ENCODE measurements at places on chromosomes 3 and 15.

DNA sequence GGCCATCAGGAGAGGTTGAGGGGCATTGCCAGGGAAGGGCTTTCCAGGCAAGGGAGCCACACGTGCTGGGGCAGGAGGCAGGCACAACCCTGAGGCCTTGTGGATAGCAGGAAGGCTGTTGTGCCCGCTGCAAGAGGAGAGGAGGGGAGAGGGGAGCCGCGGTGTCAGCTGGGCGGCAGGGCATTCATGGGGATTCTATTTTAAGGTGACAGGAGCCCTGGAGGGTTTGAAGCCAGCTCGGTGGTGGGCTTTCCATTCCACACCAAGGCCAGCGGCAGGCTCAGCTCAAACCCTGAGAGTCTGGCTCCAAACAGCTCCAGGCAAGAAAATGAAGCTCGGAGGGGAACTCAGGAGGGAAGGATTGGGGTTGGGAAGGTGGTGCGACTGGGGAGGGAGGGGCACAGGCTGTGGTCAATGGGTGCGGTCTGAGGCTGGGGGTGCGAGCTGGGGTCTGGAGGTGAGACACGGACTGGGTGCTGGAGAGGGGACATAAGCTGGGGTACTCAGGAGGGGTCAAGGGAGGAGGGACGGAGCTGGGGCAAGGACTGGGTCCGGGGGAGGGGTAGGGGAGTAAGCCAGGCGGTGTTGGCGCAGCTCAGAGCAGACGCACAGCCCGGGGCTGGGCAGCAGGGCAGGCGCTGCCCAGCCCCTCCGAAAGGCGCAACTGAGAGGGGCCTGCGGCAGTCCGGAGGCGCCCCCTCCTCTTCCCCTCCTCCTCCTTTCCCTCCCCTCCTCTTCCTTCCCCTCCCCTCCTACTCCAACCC is 43.4 kb downstream of the TPRA1 start:
- DNase-seq = no peak

GRCh38 chr3:77283108-77283507 is 243.2 kb downstream of the ROBO2 start:
- DNase-seq = no peak

- no peak for DNase-seq
Observed at GRCh38 chr3:157128771-157129681, 30.9 kb downstream of the CCNL1 start.

DNA sequence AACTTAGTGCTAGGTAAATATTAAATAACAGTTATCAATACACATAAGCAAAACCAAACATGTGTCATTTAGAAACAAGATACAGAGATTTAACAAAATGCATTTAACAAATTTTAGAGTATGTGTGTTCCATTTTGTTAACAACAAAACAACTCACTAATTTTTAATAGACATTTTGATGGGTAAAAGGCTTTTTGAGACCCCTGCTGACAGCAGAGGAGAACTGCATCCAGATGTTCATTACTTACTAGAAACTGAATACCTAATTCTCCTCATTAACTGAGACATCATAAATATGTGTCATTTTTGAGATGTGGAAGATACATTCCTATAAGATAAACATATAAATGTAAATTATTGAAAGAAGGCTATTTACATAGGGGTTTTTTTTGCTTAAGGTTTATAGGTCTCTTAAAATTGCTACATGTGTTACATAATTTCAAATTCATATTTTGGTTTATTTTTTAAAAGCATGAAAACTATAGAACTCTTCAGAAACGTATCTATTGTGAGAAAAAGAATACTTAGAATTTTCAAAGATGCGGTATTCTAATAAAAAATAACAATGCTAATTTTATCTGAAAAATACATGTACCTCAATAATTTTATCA is 1009.8 kb downstream of the TUSC7 start:
- no peak for DNase-seq

GRCh38 chr3:174202561-174202960 is 656.6 kb upstream of the NAALADL2 start:
- DNase-seq = no peak

- no peak for DNase-seq
Observed at GRCh38 chr3:122936335-122936734, 91.2 kb downstream of the SEMA5B start.

- no peak for DNase-seq
Observed at GRCh38 chr3:182920515-182921084, 59.7 kb downstream of the DCUN1D1 start.

GRCh38 chr15:32105258-32106241 is 75.2 kb downstream of the CHRNA7 start:
- no peak for DNase-seq

DNA sequence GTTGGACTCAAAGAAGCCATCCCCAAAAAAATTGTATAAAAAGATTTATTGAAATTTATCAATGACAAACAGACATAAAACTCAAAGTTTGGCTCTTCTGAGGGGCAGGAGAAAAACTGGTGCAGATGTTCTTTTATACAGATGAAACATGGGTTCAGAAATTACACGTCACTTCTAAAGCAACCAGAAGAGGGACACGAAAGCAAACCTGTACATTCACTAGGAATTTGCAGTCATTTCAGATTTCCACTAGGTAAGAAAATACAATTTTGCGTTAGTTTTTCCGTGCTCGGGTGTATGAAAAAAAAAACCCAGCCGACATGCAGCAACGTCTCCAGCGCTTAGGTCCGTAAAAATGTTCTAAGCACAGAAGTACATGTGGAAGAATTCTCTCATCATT is 41.8 kb downstream of the ANP32A start:
- no peak for DNase-seq

DNA sequence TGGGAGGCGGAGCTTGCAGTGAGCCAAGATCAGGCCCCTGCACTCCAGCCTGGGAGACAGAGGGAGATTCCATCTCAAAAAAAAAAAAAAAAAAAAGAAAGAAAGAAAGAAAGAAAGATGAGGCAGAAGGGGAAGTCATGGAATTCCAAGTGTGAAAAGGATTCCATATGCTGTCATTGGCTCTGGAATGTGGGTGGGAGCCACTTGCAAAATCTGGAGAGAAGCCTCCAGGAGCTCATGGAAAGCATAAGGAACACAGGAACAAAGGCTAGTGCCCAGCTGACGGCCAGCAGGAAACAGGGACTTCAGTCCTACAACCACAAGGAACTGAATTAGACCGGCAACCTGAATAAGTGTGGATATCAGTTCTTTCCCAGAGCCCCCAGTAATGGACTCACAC is 12.5 kb upstream of the TRAK1 start:
- DNase-seq = no peak

GRCh38 chr3:70519913-70520659 is 207.6 kb upstream of the MDFIC2 start:
- DNase-seq = no peak

- DNase-seq = no peak
Observed at GRCh38 chr3:14811684-14812083, 7.1 kb upstream of the FGD5 start.

DNA sequence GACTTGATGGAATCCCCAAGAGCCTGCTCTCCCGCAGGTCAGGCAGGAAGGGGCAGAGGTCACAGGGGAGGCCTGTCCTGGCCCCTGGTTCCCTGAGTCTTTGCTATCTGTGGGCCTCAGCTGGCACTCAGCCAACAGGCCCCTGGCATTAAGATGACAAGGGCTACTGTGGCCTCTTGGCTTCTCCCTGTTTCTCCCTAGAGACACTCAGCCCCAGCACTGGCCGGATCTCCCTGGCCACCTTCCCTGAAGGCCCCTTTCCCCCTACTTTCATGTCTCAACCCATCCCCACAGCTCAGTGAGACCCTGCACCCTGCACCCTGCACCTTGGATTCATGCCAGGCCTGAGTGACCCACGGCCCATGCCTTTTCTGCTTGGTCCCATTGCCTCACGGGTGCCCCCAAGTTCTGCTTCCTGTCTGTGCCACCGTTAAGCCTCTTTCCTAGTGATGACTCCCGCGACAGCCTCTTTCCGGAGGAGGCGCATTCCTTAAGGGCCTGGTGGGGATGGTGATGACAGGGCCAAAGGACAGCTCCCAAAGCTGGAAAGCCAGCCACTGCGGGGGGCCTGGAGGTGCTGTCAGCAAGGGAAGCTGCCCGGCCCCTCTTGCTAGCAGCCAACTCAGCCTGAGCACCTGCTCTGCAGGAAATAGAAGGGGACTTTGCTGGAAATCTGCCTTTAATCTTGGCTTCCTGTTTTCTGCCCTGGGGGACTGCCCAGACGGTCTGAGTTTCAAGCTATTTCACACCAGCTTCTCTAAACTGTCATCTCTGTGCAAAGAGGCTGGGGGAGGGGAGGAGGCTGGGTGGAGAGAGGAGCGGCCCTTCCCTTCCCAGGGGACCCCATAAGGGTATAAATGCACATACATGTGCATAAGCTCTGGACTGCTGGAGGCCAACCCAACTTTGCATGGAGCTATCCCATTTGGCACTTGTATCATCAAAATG is 4.8 kb upstream of the CSK start:
- no peak for DNase-seq

DNA sequence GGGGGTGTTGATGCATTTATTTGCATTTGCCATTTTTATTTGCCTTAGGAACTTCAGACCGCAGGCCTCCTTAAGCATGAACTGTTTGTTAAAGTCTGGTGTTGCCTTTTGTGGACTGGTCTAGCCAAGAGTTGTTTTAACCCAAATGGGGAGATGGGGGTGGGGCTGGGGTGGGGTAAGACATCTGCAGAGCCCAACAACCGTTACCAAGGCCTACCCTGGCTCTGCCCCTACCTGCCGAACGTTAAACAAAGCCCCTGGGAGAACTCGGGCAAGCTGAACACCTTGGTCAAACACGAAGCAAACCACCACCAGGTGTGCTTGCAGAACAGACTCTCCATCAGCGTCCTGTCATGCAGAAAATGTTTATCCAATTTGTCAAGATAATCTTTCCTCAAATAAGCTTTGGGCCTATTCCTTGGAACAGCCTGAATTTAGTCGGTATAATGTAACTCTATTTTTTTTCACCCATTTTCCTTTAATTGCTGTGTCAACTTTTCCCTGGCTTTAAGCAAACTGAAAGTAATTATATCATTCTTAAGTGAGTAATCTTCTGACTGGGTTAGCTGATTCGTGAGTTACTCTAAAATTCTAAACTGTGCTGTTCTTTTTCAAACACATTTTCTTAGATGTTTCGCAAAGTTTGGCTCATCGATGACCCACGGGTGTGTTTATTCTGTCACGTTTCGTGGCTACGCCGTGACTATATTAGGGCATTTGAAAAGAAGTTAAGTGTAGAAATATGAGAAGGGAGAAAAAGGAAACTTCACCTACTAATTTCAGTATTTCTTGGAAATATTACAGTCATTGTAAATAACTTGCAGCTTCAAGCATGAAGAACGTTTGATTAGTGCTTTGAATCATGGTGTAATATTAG is 127.6 kb downstream of the SOX2 start:
- DNase-seq = no peak

DNA sequence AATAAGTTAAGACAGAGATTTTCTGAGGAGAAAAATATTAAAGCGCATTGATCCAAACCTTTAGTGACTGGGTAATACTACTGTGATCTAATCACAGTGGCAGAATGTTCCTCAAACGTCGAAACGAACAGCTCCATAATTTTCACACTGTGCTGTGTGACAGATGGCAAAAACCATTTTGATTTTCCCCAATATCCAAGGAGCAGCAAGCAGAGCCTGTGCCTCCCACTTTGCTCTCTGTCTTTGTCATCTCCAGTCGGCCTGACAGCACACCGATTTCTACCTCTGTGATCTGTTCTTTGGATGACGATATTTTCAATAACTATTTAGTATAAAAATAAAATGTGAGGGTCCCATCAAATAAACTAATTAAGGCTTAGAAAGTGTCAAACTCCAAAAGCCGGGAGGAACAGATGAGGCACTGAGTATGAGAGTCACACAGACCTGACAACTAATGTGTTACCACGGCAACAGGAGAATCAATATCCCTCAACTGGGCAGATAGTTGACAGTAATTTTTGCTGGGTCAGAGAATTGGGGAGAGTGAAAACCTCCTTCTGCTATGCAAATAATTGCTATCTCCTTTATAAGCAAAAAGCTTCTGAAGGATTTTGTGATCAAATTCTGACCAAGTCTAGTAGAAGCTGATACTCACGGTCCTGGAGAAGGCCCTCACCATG is 489.1 kb upstream of the CFAP20DC start:
- no peak for DNase-seq

- no peak for DNase-seq
Observed at GRCh38 chr15:72318408-72318942, 1.5 kb downstream of the CELF6 start.

Data from stimulated activated CD8-positive, alpha-beta memory T cell treated with anti-CD3 and anti-CD28 coated beads, Interleukin-7, amount 100 ng/mL, for 4 hours (primary cell).